ENCODE measurements at places on chromosomes 11 and 22.

- peak; percentile 71 for DNase-seq
Observed at GRCh38 chr22:37260901-37261336, 16.9 kb upstream of the RAC2 start.

DNA sequence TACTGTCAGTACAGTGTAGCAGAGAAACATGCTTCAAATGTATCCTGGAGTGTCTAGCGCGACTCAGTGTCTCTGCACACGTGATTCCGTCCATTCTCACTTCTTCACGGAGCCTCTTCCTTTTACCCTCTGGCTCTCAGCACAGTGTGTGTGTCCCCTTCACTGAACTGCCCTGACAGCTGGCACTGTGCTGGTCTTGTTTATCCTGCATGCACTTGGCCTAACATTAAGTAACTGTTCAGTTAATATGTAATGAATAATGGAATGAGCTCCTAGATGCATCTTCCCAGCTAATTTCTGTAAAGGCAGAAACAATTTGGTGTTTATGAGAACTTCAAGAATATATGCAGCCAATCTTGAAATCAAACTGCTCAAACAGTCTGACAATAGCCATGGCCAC, 44.4 kb downstream of the KMT5B start:
- DNase-seq: no peak

- peak; percentile 85 for DNase-seq
Observed at GRCh38 chr22:22446517-22446916, 62.0 kb downstream of the ZNF280B start.

DNA sequence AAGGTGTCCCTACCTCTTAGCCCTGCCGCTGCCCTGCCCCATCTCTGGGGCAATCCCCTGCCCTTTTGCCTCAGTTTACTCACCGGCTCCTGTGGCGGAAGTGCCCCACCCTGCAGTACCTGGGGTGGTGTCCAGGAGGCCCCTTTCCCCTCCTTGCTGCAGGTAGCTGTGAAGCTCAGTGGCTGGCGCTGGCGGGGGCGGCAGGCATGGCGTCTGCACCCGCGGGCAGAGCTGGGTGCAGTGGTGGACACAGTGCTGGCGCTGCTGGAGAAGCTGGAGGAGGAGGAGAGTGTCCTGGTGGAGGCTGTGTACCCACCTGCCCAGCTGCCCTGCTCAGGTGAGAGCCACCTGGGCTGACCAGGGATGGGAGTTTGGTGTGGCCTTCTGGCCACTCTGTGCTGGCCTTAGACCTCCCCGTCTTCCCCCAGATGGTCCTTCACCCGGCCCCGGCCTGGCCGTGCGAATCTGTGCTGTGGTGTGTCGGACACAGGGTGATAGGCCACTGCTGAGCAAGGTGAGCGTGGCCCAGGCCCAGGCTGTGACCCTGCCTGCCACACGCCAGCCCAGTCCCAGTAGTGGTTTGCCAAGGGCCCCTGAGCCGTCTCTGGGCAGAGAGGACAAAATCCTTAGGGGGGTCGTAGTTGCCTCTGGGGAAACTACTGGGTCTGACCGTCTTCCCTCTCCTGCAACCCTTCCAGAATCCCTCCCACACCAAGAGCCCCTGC, 4.0 kb downstream of the CARNS1 start:
- DNase-seq: no peak

DNA sequence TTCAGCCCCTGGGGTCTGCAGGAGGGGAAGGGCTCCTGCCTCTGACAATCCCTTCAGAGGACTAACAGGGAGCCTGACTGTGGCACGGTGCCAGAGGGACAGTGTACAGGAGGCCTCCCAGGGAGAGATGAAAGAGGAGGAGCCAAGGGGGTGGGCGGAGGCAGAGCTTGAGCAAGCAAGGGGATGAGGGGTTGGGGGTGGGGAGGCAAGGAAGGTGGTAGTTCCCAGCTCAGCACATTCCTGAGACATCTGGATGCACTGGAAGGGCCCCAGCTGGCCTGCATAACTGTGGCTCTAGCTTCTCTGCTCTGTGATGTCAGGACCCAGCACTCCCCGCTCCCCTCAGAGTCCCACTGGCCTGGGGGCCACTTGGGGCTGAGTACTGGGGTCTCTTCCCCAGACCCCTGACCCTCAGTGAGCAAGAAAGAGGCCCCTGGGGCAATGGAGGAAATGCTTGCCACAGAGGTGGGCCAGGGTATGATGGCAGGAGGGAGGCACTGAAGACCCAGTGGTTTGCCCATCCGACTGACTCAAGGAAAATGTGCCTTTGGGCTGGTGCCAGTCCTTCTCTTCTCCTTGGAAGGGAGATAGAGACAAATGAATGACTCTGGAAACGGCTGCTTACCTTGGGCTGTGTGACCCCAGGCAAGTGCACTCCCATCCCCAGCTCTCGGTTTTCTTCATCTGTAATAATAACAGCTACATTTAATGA, 13.3 kb downstream of the CREB3L1 start:
- no peak for DNase-seq

DNA sequence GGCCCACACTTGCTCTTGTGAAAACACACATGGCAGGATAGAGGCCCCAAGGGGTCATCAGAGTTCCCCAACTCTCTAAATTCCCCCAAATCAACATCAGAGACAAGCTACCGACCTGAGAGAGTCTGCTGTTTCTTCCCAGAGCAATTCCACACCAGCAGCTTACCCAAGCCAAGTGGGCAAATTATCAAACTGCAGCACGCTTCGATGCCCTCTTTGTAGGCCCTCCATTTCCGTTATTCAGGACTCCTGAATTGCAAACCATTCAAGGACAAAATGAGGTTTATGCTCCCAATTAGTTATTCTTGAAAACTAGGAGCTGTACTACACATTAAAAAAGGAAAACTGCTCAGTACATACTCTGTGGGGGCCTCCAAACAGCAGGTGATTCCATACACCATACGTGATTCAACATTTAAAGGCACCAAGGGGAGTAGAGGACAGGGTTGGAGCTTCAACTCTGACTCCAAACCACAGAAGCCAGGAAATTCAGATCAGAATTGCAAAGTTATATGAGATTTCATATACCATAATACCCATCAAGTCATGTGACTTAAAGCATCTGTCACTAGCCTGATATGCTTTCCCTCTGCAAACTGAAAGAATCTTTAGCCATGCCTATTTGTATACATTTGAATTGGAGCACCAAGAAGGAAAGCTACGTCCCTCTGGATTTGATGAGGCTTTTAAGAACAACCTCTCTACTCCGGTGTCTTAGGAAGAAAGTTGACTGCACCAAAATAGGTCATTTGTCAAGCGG, 234.8 kb downstream of the CADM1 start:
- no peak for DNase-seq

DNA sequence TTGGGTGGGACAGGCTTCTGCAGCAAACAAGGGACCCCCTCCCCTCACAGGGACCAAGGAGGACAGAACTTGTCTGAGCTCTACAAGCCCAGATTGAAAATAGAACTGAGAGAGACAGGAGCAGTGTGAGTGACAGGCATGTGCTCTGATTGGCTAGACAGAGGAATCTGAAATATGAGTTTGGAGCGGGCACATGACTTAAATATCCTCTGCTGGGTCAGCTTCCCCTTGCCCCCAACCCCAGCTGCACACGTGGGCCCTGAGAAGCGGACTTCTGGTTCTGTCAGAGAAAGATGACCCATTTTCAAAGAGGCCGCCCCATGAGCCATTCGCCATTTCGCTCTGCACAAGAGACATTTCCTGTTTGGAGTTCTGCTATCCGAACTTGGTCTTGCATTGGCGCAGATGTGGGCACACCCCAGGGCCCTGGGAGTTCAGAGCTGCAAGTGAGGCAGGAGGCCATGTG, 5.3 kb downstream of the TUBA8 start:
- DNase-seq: peak; percentile 57

GRCh38 chr11:122160841-122161590, 45.0 kb upstream of the BLID start:
- no peak for DNase-seq

- no peak for DNase-seq
Observed at GRCh38 chr22:38490475-38490874, 15.6 kb downstream of the DDX17 start.

- DNase-seq: peak; percentile 6
Observed at GRCh38 chr11:31237819-31238760, 131.4 kb downstream of the DCDC1 start.

- no peak for DNase-seq
Observed at GRCh38 chr11:12440565-12440964, 63.2 kb downstream of the PARVA start.

DNA sequence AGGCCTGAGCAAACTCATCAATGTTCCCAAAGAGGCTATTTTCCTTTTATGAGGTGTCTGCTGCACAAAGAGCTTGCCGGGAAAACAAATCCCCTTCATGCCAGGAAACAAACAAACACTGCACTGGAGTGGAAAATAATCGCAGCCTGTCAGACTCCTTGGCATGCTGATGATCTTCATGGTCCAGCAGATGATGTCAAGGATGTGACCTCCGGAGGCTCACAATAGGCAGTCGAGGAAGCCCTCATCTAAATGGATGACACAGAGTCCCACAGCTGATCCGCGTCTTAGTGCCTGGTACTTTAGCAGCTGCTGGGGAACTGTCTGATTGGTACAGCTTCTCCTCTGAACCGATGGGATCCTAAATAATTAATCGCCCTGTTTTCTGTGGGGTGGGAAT, 187.6 kb downstream of the TENM4 start:
- DNase-seq: no peak

DNA sequence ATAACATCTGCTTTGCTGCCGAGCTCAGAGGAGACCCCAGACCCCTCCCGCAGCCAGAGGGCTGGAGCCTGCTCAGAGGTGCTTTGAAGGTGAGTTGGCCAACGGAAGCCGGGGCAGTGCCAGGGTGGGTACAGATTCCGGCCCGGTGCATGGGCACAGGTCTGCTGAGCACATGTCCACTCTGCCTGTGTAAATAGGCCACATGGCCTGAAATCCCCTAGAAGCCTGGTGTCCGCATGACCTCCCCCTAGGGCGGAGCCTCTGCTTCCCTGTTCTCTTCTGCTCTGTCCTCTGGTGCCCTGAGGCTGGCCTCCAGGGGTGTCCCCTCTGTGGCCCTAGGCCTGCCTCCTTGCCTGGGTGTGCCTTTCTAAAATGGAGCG, 19.6 kb upstream of the TXNRD2 start:
- DNase-seq: peak; percentile 22

GRCh38 chr22:46902998-46903916, 140.8 kb downstream of the TBC1D22A start:
- DNase-seq: no peak

GRCh38 chr11:109775686-109776085, 317.5 kb upstream of the ZC3H12C start:
- no peak for DNase-seq

GRCh38 chr11:108654994-108655631, 9.8 kb upstream of the DDX10 start:
- DNase-seq: peak; percentile 3

DNA sequence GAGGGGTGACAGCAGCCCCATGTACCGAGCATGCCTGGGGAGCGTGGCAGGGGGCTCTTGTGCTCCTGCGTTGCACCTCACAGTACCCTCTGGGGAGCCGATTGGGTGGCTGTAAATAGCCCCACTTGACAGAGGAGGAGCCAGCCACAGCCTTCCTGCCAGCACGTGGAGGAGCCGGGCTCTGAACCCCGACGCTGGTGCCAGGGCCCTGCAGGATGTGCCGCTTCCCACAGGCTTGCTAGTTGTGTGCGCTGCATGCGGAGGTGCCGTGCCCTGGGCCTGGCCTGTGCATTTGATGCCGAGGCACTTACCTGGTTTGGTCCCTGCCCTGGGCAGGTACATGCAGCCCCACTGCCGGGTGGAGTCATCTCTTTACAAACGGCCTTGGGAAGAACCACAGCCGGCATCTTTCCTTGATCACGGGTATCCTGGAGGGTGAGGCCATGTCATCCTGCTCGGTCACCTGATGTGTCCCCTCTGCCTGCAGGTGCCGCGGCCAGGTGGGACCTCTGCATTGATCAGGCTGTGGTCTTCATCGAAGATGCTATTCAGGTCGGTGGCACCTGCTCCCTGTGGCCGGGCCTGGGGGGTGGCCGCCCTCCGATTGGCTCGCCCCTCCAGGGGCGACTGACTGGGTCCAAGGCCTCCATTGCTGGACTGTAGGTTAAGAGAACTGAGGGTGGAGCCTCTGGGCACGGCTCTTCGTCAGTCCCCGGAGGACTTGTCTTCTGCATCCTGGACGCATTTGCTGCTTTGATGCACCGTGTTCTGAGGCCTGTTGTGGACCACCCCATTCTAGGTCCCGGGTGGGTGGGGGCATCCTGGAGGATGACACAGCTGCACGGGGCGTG, 5.0 kb downstream of the TPCN2 start:
- no peak for DNase-seq

DNA sequence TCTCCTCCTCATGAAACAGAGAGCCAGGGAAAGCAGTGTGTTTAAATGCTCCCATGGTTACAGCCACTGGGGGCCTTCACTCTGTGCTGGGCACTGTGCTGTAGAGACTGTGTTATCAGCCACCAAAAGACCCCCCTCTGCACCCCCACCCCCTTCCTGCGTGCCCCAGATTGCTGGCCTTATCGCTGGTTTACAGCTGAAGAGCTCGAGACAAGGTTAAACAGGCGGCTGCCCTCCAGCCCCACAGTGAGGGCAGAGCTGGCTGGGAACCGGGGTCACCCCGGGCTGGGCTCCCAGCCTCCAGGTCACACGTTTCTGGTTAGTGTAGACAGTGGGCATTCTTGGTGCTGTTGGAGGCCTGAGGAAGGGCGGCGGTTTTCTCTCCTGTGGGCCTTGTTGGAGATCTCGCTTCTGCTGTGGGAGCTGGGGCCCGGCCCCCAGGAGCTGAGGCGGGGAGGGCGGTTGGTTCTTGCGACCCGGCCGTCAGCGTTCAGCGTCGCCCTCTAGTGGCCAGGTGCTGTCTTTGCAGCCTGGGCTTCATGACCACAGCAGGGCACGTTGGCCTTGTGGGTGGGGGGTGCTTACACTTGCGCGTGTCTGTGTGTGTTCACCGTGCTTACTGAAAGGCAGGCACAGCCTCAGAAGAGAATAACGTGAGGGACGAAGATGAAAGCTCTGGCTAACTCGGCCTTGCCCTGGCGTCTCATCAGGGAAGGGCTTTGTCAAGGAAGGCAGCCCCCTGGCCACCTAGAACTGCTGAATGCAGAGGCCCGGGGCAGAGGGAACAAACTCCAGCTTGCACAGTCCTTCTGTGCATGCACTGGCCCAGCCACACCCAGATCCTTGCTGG, 40.8 kb downstream of the TBC1D22A start:
- peak; percentile 36 for DNase-seq

- DNase-seq: no peak
Observed at GRCh38 chr11:131904756-131905155, 534.3 kb downstream of the NTM start.

DNA sequence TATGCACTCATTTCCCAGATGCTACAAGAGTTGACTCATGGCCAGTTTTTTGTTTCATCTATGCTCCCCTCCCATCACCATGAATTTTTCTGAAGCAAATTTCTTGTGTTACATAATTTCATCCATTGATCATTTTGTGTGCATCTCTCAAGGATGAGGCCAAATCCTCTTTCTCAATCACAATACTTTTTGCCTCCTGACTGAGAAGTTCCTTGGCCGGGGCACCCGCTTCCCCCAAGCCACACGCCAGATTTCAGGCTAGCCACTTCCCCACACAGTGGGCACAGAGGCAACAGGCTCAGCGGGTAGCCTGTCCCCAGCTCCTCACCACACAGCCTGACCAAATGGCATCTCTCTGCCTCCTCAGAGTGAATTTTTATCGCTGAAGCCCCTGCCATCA, 9.8 kb upstream of the DSCAML1 start:
- DNase-seq: peak; percentile 83

GRCh38 chr11:73215191-73216134, 2.6 kb upstream of the P2RY2 start:
- peak; percentile 28 for DNase-seq

Measured in inflammatory macrophage (primary cell).